ENCODE measurements at places on chromosomes 11 and 22.

DNA sequence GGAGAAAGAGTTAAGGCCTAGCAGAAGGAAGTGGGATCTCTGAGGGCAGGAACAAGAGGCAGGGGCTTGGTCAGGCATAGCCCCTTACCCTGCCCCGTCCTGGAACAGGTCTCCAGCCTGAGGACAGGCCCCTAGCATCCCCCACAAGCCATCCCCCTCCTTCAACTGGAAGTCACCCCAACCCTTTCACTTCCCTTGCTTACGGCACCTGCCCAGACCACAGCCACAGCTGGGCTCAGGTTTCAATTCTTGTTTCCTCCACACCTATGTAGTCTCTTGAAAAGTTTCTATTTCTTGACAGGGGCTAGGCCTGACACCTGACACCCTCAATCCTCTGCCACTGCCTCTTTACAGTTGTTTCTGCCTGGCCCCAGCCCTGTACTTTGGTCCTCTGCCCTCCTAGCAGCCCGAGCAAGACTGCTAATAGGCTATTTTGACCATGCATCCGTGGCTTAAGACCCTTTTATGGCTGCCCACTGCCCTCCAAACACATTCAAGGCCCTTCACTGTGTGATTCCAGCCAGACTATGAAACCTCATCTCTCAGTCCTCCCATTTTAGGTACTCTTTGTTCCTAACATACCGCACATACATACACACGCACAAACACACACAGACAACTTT, 10.9 kb upstream of the FCHSD2 start:
- peak; percentile 37 for DNase-seq

DNA sequence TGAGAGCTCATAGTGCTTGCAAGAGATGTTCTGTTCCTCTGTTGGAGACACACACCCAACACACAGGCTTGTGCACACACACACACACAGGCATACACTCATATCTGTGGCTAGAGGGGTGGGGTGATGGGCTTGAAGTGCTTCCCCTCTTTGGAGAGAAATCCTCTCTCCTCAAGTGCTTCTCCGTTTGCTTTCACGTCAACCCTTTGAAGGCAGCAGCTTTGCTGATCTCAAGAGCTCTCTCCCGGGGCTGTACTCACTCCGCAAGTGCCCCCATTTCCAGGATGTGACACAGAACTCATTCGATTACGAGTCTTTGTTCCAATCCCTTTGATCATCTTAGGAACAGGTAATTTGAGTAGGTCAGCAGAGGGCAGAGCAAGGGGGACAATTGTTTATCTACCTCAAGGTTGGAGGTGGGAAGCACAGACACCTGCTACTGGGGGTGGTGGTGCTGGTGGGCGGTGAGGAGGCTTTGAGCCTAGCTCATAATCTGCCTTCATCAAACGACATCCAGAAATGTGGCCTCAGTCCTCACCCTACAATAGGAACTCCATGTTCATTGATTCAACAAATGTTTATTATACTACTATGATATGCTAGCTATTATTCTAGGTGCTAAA, 529.8 kb upstream of the CADM1 start:
- DNase-seq = no peak

DNA sequence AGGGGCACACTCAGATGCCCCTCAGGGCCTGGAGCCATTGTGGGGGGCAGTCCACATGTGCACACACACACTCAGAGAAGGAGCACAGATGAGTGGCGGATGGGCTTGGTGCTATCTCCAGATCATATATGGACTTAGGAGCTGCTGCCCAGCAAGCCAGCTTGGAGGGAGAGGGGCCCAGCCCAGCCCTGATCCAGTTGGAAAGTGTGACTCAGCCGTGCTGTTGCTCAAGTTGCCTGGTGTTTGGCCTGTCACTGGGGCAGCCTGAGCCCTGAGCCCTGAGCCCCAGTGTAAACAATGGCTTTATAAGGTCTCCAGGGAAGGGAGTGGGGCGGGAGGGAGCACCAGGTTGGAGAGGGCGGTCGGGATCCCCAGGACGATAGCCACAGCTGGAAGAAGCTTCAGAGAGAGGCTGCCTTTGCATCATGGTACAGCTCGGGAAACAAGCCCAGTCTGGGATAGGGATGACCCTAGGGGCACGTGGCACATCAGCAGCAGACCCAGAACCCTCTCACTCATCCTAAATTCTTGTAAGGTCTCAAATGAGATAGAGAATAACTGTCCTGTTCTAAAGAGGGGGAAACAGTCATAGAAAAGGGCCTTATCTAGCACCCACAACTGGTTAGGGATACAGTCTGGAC, 4.8 kb downstream of the SELENOM start:
- no peak for DNase-seq

- no peak for DNase-seq
These were observed 363.0 kb downstream of the DDX10 start for GRCh38 chr11:109027851-109028250.

DNA sequence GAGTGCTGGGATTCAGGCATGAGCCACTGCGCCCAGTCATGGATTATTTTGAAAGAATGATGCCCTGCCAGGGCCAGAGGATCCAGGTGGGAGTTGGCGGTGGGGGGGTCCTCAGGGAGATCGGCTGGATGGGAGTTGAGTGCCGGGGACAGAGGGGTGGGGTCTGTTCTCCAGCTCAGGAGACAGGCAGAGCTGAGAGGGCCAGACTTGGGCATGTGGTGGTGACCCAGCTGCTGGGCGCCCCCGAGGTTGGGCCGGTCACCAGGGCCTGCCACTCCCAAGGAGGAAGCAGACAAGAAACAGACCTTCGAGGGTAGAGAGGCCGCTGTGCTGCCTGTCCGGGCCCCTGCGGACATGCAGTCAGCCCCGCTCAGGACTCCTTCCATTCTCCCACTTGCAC, 11.8 kb upstream of the PRODH start:
- DNase-seq = no peak

DNA sequence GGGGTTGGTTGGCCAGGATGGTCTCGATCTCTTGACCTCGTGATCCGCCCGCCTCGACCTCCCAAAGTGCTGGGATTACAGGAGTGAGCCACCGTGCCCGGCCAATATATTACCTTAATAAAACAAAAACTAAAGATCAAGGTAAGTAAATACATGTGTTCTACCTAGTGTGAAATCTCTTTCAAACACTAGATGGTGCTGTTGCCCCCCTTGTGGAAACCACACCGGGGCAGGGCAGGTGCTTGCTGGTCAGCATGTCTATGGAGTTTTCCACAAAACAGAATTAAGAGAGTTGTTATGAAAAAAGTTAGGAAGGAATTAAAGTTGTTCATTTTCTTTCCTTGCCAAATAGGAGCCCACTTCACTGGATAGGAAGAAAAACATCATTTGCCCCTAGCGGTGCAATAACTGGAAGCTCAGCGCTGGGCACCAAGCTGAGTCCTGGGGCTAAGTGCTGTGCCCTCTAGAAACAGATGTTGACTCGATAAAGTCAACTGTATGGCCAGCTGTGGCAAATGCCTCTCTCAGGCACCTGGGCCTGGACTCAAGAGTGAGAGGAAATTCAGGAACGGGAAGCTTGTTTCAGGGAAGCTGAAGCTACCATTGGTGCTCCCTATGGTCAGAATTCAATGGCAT, 6.3 kb upstream of the KCNJ5 start:
- DNase-seq = peak; percentile 42

All from NCI-H2107 (cell line).